H9 (cell line): ENCODE measurements at places on chromosomes 5 and 9.

DNA sequence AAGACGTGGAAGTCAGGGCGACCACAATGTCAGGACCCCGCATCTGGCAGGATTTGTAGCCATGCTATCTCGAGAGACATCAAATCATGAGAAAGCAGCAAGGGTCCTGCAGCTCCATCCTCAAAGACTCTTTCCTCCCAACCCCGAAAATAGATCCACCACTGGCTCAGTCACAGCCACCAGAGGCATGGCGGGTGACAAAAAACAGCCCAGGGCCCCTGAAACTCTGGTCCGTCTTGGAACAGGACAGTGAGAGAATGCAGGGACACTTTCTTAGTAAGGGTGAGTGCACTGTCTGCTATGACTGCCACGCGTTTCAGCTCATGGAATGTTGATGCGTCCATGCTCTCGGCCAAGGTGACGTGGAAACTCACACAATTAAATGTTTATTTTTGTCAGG is 220.9 kb downstream of the IRX2 start:
- DNase-seq = no peak

DNA sequence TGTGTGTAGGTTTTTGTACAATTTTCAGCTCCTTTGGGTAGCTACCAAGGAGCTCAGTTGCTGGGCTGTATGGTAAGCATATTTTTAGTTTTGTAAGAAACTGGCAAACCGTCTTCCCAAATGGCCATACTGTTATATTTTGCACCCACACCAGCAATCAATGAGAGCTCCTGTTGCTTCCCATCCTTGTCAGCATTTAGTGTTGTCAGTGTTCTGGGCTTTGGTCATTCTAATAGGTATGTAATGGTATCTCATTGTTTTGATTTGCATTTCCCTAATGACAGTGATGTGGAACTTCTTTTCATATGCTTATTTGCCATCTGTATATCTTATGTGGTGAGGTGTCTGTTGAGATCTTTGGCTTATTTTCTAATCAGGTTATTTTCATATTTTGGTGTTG is 320.1 kb downstream of the MLLT3 start:
- no peak for DNase-seq

GRCh38 chr9:105959531-105959930 is 265.2 kb downstream of the TMEM38B start:
- no peak for DNase-seq

GRCh38 chr5:154511984-154512383 is 34.0 kb upstream of the HAND1 start:
- DNase-seq = no peak

DNA sequence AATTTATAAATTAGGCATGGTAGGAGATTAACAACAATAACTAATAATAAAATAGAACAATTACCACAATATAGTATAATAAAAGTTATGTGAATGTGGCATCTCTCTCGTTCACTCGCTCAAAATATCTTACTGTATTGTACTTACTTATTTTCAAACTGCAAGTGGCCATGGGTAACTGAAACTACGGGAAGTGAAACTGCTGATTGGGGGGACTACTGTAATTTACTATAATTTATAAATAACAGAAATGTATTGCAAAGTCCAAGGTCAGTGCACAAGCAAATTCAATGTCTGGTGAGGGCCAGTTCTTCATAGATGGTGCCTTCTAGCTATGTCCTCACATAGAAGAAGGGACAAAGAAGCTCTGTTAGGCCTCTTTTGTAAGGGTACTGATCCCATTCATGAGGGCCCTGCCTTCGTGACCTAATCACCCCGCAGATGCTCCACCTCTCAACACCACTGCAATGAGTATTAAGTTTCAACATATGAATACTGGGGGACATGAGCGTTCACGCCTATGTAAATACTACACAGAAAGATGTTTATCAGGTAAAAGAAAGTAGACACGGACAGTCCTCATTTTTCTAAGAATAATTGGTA is 39.0 kb downstream of the KCNIP1 start:
- no peak for DNase-seq

DNA sequence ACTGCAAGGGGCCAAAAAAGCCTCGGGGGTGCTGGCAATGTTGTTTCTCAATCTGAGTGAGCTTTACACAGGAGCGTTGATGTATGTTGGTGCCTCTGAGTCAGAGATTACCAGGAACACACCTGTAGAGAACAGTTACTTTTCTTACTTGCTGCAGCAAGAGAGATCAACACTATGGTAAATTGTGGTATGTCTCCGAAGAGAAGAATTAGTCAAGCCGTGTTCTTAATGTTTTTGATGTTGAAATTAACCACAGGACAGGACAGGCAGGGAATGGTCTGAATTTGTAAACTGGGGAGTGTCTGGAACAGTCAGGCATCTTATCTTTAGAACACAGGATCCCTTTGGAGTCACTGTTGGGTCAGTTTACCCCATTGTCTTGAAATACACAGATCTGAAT is 285.7 kb downstream of the DNAH5 start:
- DNase-seq = no peak

- DNase-seq = no peak
Measured at GRCh38 chr5:117519957-117520500, 945.4 kb upstream of the SEMA6A start.

- no peak for DNase-seq
Measured at GRCh38 chr5:142686210-142686734, 382 bp upstream of the FGF1 start.

DNA sequence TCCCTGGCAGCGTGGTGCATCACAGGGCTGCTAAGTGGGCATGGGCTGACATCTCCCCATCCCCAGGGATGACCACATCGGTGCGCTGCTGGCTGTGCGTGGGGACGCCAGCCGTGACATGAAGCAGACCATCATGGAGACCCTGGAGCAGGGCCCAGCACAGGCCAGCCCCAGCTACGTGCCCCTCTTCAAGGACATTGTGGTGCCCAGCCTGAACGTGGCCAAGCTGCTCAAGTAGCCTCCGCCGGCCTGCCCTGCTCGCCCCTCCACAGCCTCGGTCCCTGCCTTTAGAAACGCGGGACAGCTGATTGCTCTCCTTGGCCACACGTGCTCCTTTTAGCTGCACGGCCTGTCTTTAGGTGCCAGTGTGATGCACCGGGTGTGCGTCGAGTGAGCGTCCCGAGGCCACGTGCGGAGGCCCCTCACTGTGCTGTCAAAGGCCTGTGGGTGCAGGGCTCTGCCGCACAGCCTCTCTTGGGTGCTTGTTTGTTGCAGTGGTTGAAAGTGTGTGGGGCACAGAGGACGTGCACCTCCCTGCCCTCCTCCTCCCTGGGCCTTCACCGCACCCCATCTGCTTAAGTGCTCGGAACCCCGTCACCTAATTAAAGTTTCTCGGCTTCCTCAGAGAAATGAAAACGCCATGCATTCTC is 23.8 kb downstream of the EXOC3 start:
- DNase-seq = no peak

GRCh38 chr5:170554521-170555267 is 50.9 kb downstream of the KCNIP1 start:
- peak; percentile 18 for DNase-seq

- DNase-seq = peak; percentile 60
Measured at GRCh38 chr5:173968154-173968797, 20.7 kb upstream of the C5orf47 start.

DNA sequence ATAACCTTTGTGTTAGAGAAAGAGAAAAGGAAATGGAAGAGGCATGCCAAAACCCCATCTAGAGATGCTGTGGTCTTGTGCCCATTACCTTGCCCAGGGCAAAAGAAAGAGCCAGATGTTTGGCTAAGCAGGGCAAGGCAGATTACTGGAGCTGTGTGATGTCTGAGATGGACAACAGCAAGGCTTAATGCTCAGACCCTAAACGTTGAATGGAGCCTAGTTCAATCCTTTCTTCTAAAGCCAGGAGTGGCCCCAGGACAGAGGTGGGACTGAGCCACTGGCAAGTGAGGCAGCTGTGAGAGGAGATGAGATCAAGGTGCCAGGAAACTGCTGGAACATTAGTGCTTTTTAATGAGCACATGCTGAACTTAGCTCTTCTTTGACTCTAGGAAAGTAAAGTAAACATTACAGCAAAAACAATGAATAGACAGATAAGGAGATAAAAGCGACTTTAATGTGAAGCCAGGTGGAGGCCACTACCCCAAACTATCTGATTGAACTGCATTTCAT is 143.0 kb upstream of the EGFLAM start:
- DNase-seq = no peak

GRCh38 chr5:29262339-29263123 is 1931.0 kb upstream of the CDH6 start:
- no peak for DNase-seq

- DNase-seq = no peak
Measured at GRCh38 chr9:22722492-22722891, 275.9 kb downstream of the DMRTA1 start.

- no peak for DNase-seq
Measured at GRCh38 chr9:112180387-112180881, 5.3 kb upstream of the SUSD1 start.

- no peak for DNase-seq
Measured at GRCh38 chr5:36982146-36982545, 105.6 kb downstream of the NIPBL start.

DNA sequence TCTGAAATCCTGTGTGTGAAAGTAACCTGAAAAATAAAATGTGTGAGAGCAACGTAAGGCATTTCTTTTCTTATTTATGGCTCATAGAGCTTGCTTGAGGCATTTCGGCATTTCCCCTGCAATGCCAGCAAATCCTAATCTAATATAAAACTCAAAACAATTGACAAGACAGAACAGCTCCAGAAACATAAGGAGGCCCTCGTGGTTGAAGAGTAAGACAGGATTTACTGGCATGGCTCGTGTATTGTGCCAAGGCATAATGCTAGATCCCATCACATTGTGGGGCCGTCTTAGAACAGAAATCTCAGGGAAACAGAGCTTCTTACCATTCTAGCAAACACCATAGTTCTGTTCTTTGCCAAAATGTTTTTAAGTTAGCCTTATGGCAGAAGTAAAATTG is 166.2 kb downstream of the NTRK2 start:
- DNase-seq = no peak

DNA sequence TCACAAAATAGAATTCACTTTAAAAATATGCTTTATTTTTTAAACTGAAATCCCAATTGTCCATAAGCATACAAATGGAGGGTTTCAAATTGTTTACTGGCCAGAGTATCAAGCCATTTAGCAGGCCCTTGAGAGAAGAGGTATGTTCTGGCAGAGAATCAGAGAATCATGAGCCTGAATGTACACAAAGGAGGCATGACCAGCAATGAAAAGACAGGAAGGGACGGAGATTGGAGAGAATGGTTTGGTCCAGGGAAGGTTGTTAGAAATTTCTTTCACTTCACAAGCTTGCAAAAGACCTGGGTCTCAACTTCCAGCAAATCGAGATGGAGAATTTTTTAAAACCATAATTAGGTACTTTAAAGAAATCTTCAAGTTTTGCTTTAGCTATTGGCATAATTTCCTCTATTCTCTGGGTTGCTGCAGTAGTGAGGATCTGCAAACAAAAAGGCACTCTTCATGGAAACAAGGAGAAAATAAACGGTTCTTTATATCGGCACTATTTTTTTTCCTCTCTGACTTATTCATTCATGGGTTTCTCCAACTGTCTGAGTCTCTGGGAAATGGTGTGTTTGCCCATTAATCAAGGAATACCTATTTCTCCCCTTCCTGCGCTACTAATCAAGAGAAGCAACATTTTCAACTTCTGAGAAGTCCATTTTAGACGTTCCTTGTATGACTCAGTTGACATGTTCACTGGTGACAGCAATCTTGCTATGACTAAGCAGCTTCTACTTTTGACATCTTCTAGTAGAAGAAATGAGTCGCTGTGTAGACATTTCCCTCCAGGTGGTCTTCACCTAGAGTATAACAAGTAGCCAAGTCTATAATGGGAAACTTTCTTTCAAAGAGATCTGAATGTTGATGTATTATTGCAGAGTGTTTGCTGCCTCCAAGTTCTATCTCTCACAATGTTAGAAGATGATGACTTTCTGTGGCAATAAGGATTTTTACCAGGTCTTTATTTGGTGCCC is 23.1 kb upstream of the ERCC6L2 start:
- DNase-seq = no peak

DNA sequence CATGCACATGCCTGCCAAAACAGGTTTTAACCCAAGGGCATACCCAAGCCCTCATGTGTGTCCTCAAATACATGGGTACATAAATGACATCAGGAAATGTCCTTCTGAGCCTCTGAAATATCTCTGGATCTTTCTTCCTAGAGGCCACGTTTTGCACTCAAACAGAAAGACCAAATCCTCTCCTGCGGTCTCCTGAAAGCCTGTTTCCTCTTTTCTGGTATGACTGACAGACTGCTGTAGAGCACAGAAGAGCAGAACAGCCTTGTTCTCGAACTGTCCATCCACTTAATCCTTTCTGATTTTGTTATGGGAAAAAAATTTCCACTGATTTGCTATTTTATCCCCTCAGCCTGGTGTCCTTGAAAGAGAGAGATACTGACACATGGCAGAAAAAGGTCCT is 107.2 kb downstream of the ASTN2 start:
- DNase-seq = no peak

GRCh38 chr9:94280409-94280989 is 21.4 kb downstream of the ZNF169 start:
- no peak for DNase-seq

DNA sequence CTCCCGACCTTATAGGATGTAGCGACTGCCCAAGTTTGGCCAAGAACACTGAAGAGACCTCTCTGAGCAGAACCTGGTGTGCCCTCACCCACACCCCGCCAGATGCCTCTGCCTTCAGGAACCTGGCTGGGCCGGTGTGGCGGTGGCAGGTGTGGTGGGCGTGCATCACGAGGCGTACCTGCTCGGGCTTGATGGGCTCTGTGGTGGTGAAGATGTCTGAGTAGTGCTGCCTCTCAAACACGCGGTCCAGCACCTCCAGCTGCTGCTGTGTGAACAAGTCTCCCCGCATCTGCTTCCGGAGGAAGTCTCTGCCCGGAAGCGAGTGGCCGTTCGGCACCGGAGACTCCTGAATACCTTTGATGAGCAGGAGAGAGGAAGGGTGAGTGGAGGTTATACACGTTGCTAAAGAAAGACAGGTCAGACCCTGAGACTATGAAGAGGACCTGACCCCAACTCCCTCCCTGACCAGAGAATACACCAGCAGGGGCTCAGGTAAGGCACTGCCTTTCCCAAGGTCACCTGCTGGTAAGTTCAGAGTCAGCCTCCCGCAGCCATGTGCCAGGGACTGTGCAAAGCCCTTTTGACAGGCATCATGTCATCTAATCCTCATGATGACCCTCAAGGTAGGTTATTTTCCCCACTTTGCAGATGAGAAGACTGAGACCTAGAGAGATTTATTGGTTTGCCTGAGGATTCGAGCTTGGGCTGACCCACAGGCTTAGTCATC is 67.5 kb downstream of the PAX5 start:
- peak; percentile 20 for DNase-seq

GRCh38 chr9:83334320-83334719 is 203.9 kb downstream of the FRMD3 start:
- peak; percentile 60 for DNase-seq

DNA sequence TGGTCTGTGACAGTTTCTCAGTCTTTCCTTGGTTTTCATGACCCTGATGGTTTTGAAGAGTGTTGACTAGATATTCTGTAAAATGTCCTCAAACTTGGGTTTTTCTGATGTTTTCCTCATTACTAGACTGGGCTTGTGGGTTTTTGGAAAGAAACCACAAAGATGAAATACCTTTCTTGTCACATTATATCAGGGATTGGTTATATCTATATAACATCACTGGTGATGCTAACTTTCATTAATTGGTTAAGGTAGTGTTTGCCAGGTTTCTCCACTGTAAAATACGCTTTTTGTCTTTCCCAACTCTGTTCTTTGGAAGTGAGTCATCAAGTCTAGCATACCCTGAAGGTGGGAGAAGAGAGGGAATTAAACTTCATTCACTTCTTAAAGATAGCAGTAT is 3.3 kb upstream of the IL31RA start:
- DNase-seq = no peak
